ENCODE measurements at places on chromosomes 12 and 14.
A peak's percentile ranks its signal among the peaks of the same experiment; 100 is the strongest.

DNA sequence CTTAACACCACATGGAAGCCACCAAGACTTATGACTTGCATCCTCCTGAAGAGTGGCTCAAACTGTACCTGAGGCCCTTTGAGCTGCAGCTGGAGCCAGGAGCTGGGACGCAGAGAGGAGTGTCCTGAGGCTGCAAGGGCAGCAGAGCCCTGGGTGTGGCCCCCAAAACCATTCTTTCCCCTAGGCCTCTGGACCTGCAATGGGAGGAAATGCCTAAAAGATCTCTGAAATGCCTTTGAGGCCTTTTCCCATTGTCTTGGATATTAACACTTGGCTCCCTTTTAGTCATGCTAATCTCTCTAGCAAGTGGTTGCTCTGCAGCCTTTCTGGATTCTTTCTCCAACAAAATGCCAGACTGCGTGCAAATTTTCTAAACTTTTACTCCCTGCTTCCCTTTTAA lies 156.1 kb downstream of the SLC38A4 start:
- no peaks in the 10 kb centered on the region for H3K36me3 ChIP-seq
- H3K27ac ChIP-seq = no peak overlapping the region
- no peaks in the 10 kb centered on the region for H3K27me3 ChIP-seq
- no peak overlapping the region for H3K4me3 ChIP-seq
- DNase-seq = no peak

DNA sequence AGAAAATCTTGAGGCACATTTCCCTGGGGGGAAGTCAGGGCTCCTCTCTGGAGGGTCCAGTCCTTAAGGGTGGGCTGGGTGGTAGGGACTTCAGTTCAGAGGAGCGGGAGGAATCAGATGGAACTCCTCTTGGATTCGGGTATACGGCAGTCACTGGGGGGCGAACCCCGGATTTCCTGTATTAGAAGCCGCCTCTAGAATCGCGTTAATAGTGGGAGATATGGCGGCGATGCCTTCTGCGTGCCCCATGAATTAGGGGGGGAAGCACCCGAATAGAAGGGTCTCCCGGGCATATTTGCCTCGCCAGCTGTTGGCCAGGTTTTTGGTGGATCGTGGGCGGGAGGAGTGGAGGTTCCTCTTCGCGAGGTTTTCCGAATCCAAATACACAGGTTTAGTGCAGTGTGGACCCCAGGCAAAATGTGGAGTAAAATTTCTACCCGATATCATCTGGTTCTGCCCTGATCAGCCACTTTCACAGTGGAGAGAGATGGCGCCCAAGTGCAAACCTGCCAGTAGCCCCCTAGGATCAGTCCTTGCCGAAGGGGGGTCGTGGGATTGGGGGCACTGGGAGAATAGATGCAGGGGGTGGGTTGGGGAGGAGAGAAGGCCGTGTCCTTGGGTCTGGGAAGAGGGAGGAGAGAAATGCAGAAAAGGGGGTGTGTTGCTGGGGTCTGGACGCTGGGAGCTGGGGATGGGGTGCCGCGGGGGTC lies 628 bp downstream of the MEG3 start:
- no peaks in the 10 kb centered on the region for H3K36me3 ChIP-seq
- DNase-seq = no peak
- H3K27ac ChIP-seq = no peak overlapping the region
- no peaks in the 10 kb centered on the region for H3K4me1 ChIP-seq

DNA sequence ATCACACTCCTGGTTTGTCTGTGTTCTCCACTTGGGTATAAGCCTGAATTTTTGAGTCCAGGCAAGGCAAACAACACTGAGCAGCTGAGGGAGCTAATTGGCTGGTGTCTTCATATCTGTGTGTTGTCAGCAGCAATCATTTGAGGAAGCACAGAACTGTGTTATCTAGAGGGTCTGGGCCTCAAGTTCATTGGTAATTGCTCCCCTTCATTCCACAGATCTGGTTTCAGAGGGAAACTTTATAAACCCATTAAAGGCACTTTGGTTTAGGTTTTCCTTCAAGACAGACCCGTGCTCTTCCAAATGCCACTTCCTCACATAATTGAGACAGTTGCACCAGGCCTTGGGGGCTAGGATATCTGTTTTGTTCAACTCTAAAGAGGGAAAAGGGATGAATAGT lies 5.6 kb downstream of the DACT1 start:
- no peak overlapping the region for H3K27ac ChIP-seq
- no peak for DNase-seq
- peaks cover 53% of the 10 kb centered on the region for H3K27me3 ChIP-seq
- no peaks in the 10 kb centered on the region for H3K4me1 ChIP-seq
- H3K36me3 ChIP-seq = no peaks in the 10 kb centered on the region

DNA sequence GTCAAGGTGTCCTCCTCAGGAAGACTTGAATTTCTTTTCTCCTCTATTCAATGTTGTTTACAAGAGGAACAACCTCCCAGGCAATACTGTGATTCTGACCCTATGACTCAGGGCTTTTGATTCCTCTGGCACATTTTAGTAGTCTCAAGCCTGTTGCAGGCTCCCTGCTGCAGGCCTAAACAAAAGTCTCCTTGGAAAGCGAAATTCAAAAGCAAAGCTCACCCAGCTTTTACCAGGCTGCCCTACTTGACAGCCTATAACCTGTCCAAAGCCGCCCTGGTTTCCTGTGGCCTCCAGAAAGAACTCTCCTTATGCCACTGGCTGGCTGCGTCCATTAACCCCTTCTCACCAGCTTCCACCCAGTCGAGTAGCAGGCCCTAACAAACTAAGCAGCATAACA lies 11.6 kb downstream of the FGD6 start:
- H3K27ac ChIP-seq = peak overlapping the region; percentile 98
- H3K4me1 ChIP-seq = peaks cover 66% of the 10 kb centered on the region
- peak overlapping the region; percentile 16 for H3K4me3 ChIP-seq
- peaks cover 8% of the 10 kb centered on the region for H3K36me3 ChIP-seq
- peak; percentile 89 for DNase-seq

GRCh38 chr12:53947743-53948142 lies 7.0 kb upstream of the HOXC12 start:
- H3K4me3 ChIP-seq = no peak overlapping the region
- H3K4me1 ChIP-seq = peaks cover 25% of the 10 kb centered on the region
- no peak overlapping the region for H3K27ac ChIP-seq
- no peak for DNase-seq

DNA sequence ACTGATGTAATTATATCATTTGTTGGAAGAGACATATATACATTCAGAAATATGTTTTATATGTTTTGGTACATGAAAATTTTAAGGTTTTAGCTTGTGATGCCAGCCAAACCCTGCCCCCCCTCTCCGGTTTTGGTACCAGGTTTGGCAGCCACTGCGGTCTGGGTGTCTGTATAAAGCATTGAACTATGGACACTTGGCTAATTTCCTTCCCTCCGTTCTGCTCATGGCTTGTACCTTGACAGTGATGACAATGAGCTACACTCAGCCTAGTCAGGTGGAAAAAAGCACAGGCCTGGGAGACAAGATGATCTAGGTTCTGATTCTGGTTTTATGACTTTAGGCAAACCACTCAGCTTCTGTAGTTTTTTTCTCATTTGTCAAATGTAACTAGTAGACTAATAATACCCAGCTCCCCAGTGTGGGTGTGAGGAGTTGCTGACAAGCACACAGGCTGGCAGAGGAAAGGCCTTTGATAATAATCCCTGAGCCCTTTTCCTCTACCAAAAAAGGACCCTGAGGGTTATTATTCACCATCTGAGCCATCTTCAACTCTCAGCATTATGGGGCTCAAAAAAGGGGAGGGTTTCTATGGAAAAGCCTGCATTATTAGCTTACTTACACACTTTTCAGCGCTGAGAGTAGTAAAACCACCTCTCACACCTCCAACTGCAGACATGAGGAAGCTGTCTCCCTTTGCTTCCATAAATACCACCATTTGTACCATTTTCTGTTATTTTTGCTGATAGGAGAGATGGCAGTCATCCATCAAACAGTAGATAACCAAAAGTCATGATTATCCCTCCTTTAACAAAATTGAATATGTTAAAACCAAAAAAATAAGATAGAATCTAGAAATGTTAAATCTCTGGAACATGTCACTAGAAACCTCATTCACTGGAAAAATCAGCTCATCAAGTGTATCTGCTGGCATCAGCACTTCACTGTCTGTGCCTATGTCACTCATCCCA lies 76.3 kb upstream of the PSMC1 start:
- H3K27ac ChIP-seq = no peak overlapping the region
- no peak for DNase-seq
- no peaks in the 10 kb centered on the region for H3K36me3 ChIP-seq
- peaks cover 6% of the 10 kb centered on the region for H3K27me3 ChIP-seq
- no peak overlapping the region for H3K4me3 ChIP-seq

- H3K36me3 ChIP-seq = no peaks in the 10 kb centered on the region
- no peaks in the 10 kb centered on the region for H3K27me3 ChIP-seq
Observed at GRCh38 chr12:132965796-132966195, 9.7 kb upstream of the ZNF605 start.

DNA sequence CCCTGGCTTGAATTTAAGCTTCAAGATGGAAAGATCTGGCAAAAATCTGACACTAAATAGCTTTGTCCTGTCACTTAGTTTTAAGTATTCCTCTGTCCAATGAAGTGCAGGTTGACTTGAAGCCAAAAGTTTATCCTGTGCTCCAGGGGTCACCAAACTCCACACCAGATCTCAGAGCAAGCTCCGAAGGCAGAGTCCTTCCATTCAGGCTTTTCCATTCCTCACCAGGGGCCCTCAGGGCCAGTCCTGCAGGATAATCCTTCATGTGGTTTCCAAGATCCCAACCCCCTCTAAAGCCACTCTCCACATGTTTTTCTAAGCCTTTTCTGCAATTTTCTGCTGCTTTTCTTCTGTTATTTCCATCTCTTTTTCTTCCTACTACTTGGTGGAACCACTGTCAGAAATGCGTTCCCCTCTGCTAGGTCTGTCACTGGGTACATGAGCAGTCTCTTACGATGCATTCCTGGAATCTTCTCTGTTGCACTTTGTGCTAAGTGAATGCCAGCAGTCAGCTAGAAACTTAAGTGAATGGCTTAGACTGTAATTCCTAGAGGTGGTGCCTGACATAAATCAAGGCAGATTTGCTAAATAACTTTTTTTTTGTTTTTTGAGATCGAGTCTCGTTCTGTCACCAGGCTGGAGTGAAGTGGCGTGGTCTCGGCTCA lies 251.4 kb downstream of the MSRB3 start:
- DNase-seq = no peak
- H3K27me3 ChIP-seq = no peaks in the 10 kb centered on the region

DNA sequence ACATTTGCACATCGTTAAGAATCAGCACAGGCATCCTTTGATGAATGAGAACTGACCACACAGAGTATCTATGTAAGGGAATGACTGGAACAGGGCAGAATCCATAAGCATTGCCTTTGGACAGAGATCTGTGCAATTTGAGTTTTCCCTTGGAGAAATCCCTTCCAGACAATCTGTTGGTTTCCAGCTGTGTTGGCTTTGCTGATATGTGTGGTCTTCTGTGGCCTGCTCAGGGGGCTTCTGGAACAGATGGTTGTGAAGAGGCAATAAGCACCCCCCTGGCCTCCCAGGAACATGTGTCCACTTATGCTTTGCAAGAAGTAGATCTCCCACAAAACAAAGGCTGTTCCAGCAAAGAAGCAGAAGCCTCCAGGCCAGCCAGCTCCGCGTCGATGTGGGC lies 111.4 kb upstream of the TMEM132C start:
- no peak for DNase-seq
- no peaks in the 10 kb centered on the region for H3K4me1 ChIP-seq
- no peak overlapping the region for H3K27ac ChIP-seq
- peaks cover 6% of the 10 kb centered on the region for H3K27me3 ChIP-seq
- no peaks in the 10 kb centered on the region for H3K36me3 ChIP-seq
- H3K4me3 ChIP-seq = no peak overlapping the region

DNA sequence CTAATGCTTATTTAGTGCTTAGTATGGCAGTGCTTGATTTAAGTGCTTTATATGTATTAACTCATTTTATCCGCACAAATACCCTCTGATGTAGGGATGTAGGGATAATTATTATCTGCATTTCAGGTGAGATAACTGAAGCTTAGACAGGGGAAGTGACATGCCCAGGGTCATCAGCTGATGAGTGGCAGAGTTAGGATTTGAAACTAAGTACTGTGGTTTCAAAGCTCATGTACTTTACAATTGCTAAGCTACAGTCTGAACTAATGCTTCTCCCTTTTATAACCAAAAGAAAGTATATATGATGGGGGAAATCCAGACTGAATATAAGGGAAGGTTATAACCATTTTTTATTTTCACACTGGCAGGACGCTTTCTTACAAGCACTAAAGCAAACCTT lies 229.6 kb upstream of the NAV3 start:
- no peaks in the 10 kb centered on the region for H3K27me3 ChIP-seq
- no peak overlapping the region for H3K4me3 ChIP-seq
- H3K36me3 ChIP-seq = no peaks in the 10 kb centered on the region
- H3K27ac ChIP-seq = no peak overlapping the region
- DNase-seq = no peak
- H3K4me1 ChIP-seq = no peaks in the 10 kb centered on the region

DNA sequence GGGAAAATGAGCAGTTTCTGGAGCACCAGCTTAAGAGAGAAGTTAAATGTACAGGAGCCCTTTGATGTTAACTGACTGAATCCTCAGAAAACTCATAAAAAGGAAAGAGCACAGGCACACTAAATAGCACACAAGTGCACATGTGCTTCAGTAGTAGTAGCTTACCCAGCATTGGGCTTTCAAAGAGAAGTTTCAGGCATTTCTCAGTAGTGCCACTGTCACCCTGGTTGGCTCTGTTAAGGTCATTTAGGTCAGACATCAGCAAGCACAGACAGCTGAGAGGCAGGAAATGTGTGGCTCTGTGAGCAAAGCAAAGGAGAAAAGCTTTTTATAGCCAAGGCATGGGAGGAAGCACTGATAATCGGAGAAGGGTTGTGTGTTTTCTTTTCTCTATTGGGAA lies 96.3 kb upstream of the HIF1A start:
- H3K27me3 ChIP-seq = no peaks in the 10 kb centered on the region
- no peak for DNase-seq
- H3K36me3 ChIP-seq = no peaks in the 10 kb centered on the region
- no peak overlapping the region for H3K27ac ChIP-seq

- H3K27ac ChIP-seq = no peak overlapping the region
- no peaks in the 10 kb centered on the region for H3K36me3 ChIP-seq
- H3K4me3 ChIP-seq = no peak overlapping the region
- H3K27me3 ChIP-seq = no peaks in the 10 kb centered on the region
Observed at GRCh38 chr14:95293449-95293848, 26.3 kb downstream of the CLMN start.

- no peak overlapping the region for H3K4me3 ChIP-seq
- no peak for DNase-seq
- no peaks in the 10 kb centered on the region for H3K27me3 ChIP-seq
- no peaks in the 10 kb centered on the region for H3K36me3 ChIP-seq
- peaks cover 78% of the 10 kb centered on the region for H3K4me1 ChIP-seq
Observed at GRCh38 chr14:104974146-104974541, 4.0 kb downstream of the AHNAK2 start.

DNA sequence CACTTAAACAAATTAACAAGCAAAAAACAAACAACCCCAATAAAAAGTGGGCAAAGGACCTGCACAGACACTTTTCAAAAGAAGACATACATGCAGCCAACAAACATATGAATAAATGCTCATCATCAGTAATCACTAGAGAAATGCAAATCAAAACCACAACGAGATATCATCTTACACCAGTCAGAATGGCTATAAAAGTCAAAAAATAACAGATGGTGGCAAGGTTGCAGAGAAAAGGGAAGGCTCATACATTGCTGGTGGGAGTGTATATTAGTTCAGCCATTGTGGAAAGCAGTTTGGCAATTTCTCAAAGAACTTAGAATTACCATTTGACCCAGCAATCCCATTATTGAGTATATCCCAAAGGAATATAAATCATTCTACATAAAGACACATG lies 34.6 kb upstream of the NT5DC3 start:
- no peaks in the 10 kb centered on the region for H3K4me1 ChIP-seq
- H3K36me3 ChIP-seq = no peaks in the 10 kb centered on the region
- no peak overlapping the region for H3K27ac ChIP-seq
- DNase-seq = no peak

GRCh38 chr12:60535363-60535762 lies 939.5 kb downstream of the SLC16A7 start:
- H3K4me3 ChIP-seq = no peak overlapping the region
- no peaks in the 10 kb centered on the region for H3K36me3 ChIP-seq
- H3K27ac ChIP-seq = no peak overlapping the region
